ENCODE measurements at places on chromosomes 5 and 9.

- no peak for DNase-seq
Observed at GRCh38 chr5:74075501-74076484, 449.8 kb downstream of the ARHGEF28 start.

DNA sequence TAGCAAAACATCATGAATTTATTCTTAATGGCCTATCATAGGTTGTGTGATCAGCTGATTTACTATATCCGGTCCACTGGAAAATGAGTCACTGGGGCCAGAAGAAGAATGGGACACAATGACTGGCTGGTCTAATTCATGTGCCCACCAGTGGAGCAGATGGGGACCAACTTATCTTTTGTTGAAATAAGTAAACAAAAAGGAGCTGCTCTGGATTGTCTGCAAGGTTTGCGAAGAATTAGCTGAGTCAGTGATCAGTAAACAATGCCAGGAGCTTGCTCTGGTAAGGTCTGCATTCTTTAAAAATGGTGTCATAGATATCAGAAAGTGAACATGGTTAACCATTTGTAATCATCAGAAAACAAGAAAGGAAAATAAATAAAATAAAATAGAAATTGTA is 128.0 kb downstream of the RASEF start:
- no peak for DNase-seq

- DNase-seq, result no peak
Observed at GRCh38 chr5:154214371-154215106, 24.0 kb downstream of the GALNT10 start.

- DNase-seq, result no peak
Observed at GRCh38 chr5:172554562-172554961, 86.5 kb upstream of the NEURL1B start.

DNA sequence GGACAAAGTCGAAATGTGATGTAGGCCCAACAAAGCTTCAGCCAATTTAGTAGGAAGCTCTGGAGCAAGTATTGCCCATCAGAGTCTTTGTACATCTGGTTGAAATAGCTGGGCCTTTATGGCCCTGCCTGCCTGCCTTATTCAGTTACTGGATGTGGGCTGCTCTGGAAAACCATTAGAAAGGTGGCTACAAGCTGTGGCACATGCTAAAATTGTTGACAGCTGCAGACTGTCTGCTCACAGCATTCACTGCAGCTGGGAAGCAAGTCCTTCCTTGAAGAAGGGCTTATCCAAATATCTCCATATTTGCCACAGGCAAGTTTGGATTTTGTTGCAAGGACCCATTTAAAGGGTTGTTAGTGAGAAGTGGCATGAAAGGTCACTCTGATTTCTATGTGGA is 24.4 kb downstream of the SMIM15 start:
- no peak for DNase-seq

DNA sequence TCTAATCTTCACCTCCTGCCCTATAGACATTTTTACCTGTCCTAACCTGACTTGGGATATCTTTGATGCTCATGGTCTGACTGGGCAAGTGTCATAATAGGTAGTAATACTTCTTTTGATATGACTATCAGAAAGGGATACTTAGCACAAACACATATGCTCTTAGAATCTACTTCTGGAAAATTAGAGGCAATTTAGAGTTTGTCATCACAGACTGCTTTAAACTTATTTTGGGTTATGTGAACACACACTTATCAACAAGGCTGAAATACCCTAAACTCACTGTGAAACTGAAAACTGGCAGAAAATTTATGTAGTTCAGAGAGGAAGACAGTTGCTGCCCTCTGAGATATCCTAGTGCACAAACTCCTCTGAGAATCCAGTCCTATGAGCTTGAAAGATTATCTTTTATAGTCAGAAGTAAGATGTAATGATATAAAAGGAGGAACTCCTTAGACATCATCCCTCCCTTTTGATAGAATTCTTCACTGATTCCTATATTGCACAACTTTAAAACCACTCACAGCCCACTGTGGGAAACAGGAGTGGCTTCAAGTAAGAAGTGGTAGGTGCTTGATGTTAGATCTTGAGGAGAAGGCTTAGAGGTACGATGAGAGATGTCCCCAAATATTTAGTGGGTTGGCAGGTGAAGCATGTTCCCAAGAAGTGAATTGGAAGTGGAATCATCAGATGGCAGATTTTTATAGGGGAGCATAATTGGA is 273.3 kb downstream of the MAN2A1 start:
- DNase-seq, result no peak

DNA sequence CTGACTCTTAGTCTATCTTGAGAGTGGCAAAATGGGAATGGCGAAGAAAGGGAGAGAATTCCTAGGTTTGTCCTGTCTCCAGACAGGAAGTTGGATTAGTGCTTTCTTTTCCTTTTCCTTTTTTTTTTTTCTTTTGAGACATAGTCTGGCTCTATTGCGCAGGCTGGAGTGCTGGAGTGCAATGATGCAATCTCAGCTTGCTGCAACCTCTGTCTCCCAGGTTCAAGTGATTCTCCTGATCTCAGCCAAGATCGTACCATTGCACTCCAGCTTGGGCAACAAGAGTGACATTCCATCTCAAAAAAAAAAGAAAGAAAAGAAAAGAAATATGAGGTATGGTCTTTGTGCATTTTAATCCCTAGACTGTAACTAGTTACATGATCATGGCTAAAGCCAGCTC is 12.6 kb upstream of the KIF27 start:
- no peak for DNase-seq

GRCh38 chr9:83996126-83996525 is 15.5 kb downstream of the RMI1 start:
- no peak for DNase-seq

GRCh38 chr9:123807251-123807650 is 122.7 kb downstream of the DENND1A start:
- DNase-seq, result no peak

- DNase-seq, result no peak
Observed at GRCh38 chr9:134978272-134978671, 60.6 kb upstream of the FCN1 start.

- DNase-seq, result no peak
Observed at GRCh38 chr9:84866396-84867175, 197.1 kb downstream of the NTRK2 start.

DNA sequence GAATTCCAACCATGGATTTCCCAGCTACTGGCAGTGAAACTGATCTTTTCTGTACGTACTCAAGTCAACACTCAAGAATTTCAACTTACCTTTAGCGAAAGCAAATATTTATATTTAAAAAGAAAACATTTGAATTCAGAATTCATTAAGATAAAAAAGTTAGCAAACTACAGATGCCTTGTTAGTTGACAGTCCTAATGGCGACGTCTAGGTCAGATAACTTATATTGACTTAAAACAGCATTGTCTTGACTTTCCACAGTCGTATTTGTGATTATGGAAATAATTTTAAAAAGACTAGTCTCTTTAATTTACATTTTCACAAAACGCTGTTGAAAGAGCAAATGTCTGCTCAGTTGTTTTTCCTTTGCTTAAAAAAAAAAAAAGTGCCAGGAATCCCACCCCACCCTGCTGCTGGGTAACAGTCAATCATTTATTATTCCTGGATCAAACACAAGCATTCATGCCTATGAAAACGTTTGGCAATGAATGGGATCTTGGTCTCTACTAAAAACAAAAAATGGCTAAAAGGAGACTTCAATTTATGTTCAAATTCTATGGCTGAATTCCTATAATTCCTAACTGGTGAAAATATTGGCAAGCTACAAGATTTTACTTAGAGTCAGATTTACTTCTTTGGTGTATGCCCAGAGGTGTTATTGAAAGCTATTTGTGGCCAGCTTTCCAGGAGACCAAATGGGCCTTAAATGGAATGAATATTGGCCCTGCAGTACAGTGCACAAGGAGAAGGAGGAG is 22.0 kb downstream of the OR2S2 start:
- DNase-seq, result no peak

DNA sequence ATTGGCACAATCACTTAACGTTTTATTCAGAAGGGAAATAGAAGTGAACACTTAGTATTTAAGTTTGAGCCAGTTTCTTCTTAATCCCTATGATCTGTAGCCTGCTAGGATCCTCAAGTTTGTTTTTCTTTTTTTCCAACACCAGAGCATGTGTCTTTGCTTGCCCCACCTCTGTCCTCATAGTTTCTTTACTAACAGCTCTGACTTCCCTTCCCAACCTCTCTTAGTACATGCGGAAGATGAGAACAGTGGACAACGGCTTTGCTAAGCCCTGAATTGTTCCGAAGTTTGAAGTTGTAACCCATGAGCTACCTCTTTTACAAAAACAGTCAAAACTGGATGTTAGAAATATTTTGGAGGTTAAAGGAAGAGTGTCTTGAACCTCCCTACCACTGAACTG is 61.7 kb upstream of the TAF11L2 start:
- no peak for DNase-seq

- DNase-seq, result no peak
Observed at GRCh38 chr5:112870966-112871365, 9.9 kb downstream of the SRP19 start.

- DNase-seq, result no peak
Observed at GRCh38 chr5:118687661-118688621, 300.4 kb downstream of the DTWD2 start.

GRCh38 chr5:106086352-106086751 is 1584.4 kb downstream of the EFNA5 start:
- DNase-seq, result no peak

- DNase-seq, result no peak
Observed at GRCh38 chr9:111412280-111412679, 71.9 kb downstream of the ECPAS start.

GRCh38 chr5:100708645-100709171 is 173.5 kb downstream of the FAM174A start:
- DNase-seq, result no peak

GRCh38 chr5:111933086-111933485 is 176.1 kb upstream of the NREP start:
- no peak for DNase-seq

DNA sequence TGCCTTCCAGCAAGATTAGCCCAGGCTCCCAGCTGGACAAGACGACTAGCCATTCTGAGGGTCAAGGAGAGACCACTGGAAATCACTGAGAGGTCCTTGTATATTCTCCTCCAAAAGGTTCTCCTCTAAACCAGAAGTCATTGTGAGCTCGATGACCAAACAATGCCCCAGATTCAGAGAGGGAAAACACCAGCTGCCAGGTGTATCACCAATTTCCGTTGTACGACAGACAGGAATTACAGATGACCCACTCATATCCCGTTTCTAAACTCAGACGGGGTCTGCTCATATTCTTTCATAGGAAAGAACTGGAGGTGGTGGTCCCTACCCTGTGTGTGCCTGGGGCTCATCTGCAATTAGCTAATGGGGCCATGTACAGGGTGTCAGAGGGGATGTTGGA is 14.2 kb downstream of the FAXDC2 start:
- no peak for DNase-seq
